CD4-positive, alpha-beta T cell (primary cell): ENCODE measurements at places on chromosomes 3 and 15. TPM values are rescaled to one million over a fixed set of nuclear protein-coding genes. Genes with fewer than 3 reads are reported as not detected.

Gene CD276
- total RNA-seq: not detected

Gene PLA2G4D
- total RNA-seq: not detected

Gene ST3GAL6
- total RNA-seq: 0.44 TPM

Gene TMEM108
- not detected for total RNA-seq

Gene ROPN1
- total RNA-seq: not detected

Gene CCR3
- not detected for total RNA-seq

GRCh38 chr3:126356373-126357264, 589 bp downstream of the KLF15 start:
- H3K27me3 ChIP-seq: peaks cover 49% of the 10 kb centered on the region
- H3K4me3 ChIP-seq: peak overlapping the region; percentile 45
- H3K27ac ChIP-seq: no peak overlapping the region
- peaks cover 24% of the 10 kb centered on the region for H3K4me1 ChIP-seq
- H3K36me3 ChIP-seq: no peaks in the 10 kb centered on the region

DNA sequence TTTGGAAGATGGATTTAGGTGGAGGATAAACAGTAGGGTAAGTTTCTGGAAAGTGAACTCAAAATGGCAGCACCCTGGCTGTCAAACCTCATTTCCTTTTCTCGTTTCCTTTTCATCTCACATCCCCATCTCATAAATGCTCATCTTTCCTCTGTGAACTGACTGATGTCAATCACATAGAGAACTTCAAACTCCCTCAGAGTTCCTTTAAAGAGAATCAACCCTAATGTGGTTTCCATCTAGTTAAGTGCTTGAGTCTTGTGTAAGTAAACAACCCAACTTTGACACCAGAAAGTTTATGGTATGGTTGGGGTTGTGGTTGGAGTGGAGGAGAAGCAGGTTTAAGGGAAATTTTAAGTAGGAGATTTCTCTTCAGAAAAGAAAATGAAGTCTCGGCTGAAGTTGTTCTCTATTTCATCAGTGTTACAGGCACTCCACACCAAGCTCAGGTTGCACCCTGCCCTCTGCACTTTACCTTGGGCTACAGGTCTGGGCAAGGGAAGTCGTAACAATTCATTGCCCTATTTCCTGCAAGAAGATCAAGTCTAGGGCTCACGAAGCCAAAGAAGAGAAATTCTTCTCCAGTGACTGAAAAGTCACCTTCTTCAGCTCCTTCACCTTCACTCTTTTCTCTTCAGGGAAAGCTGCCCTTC, 34.4 kb upstream of the TNIK start:
- DNase-seq: peak; percentile 69

DNA sequence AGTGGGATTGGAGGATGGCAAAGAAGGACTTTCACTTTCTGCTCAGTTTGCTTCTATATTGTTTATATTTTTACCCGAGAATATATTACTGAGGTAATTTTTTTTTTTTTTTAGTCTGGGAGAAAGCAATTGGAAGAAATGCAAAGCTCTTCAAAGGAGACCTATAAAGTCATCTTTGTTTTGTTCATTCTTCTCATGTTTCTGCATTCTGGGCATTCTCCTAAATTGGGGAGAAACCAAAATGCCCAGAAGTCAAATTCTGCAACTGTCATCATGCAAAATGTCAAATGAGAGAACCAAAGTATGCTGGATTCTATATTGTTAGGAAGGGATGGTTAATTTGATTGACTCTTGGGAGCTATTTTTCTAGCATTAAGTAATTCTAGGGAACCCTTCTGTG, 168.3 kb upstream of the TSC22D2 start:
- DNase-seq: no peak
- H3K36me3 ChIP-seq: no peaks in the 10 kb centered on the region
- no peak overlapping the region for H3K4me3 ChIP-seq
- H3K27ac ChIP-seq: no peak overlapping the region
- no peaks in the 10 kb centered on the region for H3K27me3 ChIP-seq
- no peaks in the 10 kb centered on the region for H3K4me1 ChIP-seq

DNA sequence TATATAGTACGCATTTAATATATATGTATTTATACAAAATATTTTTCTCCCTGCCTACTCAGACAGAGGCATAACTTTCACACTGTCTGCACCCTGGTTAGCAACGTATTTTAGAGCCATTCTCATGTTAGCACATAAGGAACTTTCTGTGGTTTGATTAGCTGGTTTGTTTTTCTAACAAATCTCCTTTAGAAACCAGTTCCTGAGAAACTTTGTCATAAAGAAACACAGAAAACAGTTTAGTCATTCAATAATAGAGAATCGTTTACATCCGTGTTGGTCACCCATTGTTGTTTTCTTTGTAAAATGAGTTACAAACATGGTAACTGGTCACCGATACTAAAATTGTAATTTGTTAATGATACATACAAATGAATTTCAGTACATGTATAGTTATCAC, 5.9 kb upstream of the NGRN start:
- no peak overlapping the region for H3K4me3 ChIP-seq
- H3K27me3 ChIP-seq: no peaks in the 10 kb centered on the region
- no peak for DNase-seq
- peaks cover 5% of the 10 kb centered on the region for H3K4me1 ChIP-seq
- no peaks in the 10 kb centered on the region for H3K36me3 ChIP-seq
- no peak overlapping the region for H3K27ac ChIP-seq

DNA sequence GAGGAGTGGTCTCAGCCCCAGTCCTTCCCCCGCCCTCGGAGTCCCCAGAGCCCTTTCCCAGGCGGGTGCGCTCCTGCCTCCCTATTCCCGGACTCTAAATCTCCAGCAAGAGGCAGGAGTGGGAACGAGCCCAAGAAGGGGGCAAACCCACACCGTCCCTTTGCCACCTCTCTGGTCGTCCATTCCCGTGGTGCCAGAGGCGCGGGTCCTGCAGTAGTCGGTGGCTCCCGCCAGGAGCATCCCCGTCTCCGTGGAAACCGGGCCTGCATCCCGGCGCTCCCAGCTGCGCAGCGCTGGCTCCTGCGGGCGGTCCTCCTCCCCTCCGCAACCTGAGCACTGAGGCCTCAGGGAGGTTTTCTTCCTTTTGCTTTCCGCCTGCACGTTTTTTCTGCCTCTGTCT, 44.8 kb downstream of the LHFPL4 start:
- H3K4me1 ChIP-seq: no peaks in the 10 kb centered on the region
- peaks cover 16% of the 10 kb centered on the region for H3K27me3 ChIP-seq

GRCh38 chr3:52227117-52227516, 1.7 kb upstream of the TLR9 start:
- peaks cover 46% of the 10 kb centered on the region for H3K36me3 ChIP-seq
- H3K27ac ChIP-seq: no peak overlapping the region
- no peaks in the 10 kb centered on the region for H3K27me3 ChIP-seq
- peaks cover 76% of the 10 kb centered on the region for H3K4me1 ChIP-seq
- no peak overlapping the region for H3K4me3 ChIP-seq

GRCh38 chr3:161540594-161540993, 44.0 kb downstream of the OTOL1 start:
- H3K4me1 ChIP-seq: no peaks in the 10 kb centered on the region
- no peak overlapping the region for H3K4me3 ChIP-seq
- no peak overlapping the region for H3K27ac ChIP-seq
- no peak for DNase-seq
- no peaks in the 10 kb centered on the region for H3K27me3 ChIP-seq

DNA sequence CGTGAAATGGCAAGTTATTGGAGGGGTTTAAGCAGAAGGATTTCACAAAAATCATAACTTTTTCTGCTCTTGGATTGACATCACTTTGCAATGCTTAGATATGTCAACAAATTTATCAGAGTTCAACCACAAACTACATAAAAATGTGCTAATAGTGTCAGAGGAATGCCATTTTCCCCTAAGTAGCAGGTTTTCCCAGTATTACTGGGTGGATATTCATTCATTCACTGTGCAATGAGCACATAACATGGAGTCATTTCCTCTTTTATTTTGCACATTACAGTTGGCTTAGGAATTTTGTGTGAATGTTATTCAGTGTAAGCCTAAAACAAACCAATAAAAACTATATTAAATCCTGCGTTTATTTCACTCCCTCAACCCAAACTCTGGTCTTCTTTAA, 537.3 kb upstream of the MCTP2 start:
- no peaks in the 10 kb centered on the region for H3K4me1 ChIP-seq
- no peak overlapping the region for H3K27ac ChIP-seq
- no peaks in the 10 kb centered on the region for H3K27me3 ChIP-seq
- H3K4me3 ChIP-seq: no peak overlapping the region
- no peak for DNase-seq

DNA sequence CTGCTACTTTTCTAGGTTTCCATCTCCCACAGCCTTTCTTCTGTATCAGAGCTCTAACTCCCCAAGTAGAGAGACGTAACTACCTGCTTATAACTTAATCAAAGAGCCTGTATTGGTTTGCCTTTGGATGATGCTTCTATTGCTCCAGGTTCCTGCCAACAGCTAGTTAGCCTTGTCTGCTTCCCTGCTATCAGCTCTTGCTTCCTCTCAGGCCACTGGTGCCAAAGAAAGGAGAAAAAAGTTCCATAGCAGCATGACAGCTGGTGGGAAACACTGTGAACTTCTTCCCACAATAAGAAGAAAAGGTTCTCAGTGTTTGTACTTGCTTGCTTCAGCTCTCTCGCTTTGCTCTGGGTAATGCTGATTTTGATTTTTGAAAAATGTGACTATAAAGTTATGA, 206.6 kb downstream of the GBE1 start:
- no peaks in the 10 kb centered on the region for H3K36me3 ChIP-seq
- no peak overlapping the region for H3K27ac ChIP-seq
- no peaks in the 10 kb centered on the region for H3K27me3 ChIP-seq
- no peak overlapping the region for H3K4me3 ChIP-seq
- DNase-seq: no peak
